Posterior vena cava (tissue), 2 donors: ENCODE measurements at places on chromosomes 3 and 15.

GRCh38 chr3:189262746-189263145, 91.0 kb downstream of the TPRG1 start:
- DNase-seq = no peak

- DNase-seq = no peak
Measured at GRCh38 chr15:66400351-66400774, 13.7 kb downstream of the MAP2K1 start.

GRCh38 chr3:24704496-24704895, 209.8 kb upstream of the THRB start:
- no peak for DNase-seq

- DNase-seq = no peak
Measured at GRCh38 chr3:99332276-99332675, 306.1 kb upstream of the COL8A1 start.
